Esophagus squamous epithelium (tissue), 5 donors: ENCODE measurements at places on chromosomes 12 and 14.

- DNase-seq = no peak
Measured at GRCh38 chr12:25263594-25263993, 12.9 kb upstream of the KRAS start.

DNA sequence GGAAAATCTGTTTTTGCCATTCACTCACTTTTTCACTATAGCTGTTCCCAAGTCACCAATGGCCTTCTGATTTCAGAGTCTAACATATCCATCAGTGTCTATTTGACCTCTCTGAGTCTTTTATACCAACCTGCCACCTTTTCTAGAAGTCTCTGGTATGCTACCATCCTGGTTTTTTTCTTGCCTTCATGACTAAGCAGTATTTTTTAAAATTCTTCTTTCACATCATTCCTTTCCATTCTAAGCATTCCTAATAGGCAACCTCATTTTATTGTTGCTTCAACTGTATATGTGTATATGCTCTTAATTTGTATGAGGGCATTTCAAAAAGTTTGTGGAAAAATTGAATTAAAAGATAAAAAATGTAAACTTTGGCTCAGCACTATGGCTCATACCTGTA is 5.0 kb downstream of the IRAK4 start:
- no peak for DNase-seq

DNA sequence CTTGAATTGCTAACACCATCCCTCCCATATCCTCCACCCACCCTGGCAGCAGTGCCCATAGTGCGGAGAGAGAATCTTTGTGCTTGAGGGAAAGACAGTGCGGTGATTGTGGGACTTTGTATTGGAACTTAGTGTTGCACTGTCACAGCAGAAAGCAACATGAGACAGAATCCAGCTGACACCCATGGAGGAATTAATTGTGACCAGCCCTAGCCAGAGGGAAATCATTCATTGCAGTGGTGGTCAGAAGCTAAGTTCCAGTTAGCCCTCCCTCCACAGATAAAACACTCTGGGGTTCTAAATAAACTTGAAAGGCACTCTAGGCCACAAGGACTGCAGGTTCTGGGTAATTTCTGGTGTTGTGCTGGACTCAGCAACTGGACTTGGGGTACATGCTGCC is 1002.6 kb downstream of the TMTC2 start:
- no peak for DNase-seq

DNA sequence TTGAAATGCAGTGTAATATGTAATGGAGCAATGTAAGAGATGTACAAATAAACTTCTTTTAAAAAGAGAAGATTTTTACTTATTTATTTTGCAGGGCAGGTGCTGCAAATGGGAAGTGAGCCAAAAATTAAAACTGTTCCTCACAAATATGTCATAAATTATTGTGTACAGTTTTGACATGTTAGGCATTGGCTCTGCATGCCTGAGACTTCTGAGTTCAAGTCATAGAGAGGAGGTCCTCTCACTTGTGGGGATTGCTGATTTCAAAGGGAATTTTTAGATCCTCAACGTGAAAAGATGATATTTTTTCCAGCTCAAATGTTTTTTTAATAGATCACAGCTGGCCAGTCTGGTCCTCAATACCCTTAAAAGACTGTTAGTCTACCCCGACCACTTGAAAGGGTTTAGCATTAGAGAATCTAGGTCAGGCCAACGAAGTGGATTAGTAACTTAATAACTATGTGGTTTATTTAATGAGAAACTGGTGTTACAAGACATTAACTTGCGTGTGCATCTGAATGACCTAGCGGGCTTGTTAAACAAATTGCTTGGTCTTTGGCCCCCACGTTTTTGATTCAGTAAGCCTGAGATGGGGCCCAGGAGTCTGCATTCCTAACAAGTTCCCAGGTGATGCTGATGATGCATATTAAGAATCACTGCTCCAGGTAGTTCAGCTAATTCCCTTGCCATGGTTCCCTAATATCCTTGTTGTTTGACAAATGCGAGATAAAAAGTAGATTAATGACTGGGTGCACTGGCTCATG is 30.9 kb upstream of the WDR89 start:
- DNase-seq = no peak

- DNase-seq = no peak
Measured at GRCh38 chr12:44389038-44389437, 487.1 kb downstream of the NELL2 start.

DNA sequence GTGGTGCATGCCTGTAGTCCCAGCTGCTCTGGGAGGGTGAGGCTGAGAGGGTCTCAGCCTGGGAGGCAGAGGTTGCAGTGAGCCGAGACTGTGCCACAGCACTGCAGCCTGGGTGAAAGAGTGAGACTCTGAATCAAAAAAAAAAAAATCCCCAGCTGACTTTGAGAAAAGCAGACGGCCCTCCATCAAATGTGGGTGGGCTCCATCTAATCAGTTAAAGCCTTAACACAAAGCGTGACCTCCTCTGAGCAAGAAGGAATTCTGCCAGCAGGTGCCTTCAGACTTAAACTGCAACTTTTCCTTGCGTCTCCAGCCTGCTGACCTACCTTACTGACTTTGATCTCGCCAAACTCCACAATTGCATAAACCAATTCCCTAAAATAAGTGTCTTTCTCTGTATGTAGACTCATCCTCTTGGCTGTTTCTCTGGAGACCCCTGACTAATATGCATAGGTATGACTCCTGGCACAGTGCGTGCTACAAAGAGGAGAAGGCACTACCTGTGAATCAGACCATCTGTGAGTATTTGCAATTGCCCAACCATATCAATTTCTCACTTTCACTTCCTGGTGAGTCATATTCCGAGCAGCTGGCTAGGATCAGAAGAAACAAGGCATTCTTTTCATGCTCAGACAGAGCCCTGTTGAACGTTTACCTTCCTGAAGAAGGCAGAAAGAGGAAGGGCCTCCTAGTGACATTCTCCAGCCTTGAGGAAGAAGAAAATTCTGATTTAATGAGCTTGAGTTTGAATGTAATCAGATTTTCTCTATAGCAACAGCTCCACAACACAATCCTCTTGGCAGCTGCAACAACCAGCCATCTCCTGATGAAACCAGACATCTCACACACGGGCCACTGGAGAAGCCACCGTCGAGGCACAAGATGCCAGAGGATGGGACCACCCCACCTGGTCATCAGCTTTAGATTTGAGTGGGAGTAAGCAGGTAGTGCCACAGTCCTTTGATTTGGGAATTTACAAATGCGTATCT is 54.3 kb downstream of the CLMN start:
- DNase-seq = no peak

DNA sequence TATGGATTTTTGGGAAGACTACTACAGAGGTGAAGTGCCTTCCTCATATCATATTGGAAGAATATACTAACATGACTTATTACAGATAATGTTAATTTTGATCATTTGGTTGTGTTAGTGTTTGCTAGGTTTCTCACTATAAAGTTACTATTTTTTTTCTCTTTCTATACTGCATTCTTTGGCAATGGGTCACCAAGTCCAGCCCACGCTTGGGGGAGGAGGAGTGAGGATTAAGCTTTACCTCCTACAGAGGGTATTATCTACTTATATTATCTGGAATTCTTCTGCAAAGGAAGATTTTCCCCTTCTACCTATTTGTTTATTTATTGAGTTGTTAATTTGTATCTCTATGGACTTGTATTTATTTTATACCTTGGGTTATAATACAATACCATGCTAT is 31.5 kb downstream of the SCN8A start:
- no peak for DNase-seq

GRCh38 chr12:93624595-93625294 is 52.3 kb downstream of the SOCS2 start:
- no peak for DNase-seq

DNA sequence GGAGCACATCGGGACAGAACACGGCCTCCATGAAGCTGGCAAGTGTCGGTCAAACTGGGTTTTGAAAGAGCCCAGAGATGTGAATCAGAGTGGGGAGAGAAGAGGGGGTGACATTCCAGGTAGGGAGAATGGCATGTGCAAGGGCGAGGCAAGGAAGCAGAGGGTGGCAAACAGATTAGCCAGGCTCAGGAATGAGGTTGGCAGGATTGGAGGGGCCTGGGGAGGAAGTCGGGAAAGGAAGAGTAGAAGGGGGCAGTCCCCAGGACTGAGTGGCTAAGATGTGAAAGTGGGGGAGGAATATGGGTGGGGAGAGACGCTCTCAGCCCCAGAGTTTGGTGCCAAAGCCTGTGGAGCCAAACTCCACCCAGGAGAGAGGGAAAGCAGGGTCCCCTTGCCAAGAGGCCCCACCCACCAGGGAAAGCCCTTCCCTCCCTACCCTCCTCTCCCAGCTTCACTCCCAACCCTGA is 5.5 kb upstream of the HDAC7 start:
- no peak for DNase-seq

DNA sequence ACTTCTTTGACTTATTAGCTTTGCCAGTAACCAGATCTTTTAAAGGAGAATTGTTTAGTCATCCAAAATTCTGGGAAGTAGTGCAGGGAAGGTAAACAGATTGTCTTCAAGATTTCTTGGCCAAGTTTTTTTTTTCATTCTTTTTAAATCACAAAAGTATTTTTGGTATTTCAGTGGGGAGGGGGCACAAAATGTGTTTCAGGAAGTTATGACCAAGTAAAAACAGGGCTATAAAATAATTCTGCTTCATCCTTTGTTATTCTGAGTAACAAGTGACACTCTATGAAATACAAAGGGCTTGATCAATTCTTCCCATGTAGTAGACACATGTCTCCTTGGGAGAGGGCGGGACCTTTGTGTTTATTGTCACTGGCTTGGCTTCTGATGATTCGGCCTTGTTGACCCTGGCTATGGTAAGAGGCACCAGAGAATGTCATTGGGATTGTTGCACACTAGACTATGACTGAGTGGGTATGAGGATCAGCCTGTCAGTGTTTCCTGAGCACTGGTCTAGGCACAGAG is 55.4 kb downstream of the SUSD6 start:
- no peak for DNase-seq

- DNase-seq = no peak
Measured at GRCh38 chr14:99189201-99189801, 82.7 kb downstream of the BCL11B start.

DNA sequence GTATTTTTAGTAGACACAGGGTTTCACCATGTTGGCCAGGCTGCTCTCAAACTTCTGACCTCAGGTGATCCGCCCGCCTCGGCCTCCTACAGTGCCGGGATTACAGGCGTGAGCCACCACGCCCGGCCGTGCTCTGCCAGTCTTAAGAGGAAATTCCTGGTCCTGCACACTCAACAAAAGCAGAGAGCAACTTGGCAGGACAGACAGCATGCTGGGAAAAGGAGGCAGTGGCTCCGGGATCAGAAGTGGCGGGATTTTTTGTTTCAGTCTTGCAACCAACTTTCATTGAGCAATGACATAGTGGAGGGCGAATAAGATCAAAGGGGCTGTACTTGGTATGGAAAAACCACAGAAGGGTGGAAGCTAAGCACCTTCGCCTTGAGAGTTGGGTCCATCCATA is 2.1 kb downstream of the CKAP4 start:
- no peak for DNase-seq

- no peak for DNase-seq
Measured at GRCh38 chr12:23455283-23455682, 494.2 kb downstream of the SOX5 start.

DNA sequence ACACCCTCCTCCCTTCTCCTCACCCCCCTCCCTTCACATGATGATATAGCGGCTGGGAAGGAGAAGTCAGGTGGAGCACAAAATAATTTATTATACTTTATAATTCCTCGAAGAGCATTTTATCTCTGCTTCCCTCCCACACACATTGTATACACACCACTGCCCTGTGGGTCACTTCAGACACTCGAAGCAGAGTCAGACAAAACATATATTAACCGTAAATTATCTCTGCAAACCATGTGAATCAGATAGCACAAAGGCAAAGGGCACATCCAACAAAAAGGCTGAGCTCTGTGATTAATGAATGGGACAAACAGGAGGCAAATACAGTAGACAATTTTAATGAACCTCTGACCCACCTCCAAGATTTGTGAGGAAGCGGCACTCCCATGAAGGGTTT is 450.7 kb downstream of the GALC start:
- DNase-seq = no peak

GRCh38 chr12:30782316-30783173 is 27.8 kb upstream of the CAPRIN2 start:
- DNase-seq = no peak

DNA sequence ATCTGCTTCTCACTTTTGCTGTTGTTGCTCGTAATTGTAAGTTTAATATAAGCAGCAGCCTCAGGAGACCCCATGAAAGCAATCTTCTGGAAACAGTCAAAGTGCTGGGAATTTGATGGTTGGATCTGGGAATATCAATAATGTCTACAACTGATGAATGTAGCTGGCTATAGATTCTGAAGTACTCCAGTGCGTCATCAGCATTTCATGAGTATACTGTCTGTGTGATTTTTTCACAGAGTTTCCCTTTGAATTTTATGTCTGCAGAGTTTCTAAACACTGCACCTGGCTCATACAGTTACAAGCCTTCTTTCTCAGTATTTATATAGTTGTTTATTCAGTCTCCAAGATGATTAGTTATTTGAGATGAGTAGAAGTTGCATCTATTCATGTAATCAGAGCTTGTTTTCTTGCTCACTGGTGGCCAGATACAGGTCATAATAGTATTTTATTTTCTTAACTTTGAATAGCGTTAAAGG is 222.3 kb downstream of the RAD51B start:
- DNase-seq = no peak

GRCh38 chr12:130162745-130163460 is 639 bp downstream of the FZD10 start:
- no peak for DNase-seq

DNA sequence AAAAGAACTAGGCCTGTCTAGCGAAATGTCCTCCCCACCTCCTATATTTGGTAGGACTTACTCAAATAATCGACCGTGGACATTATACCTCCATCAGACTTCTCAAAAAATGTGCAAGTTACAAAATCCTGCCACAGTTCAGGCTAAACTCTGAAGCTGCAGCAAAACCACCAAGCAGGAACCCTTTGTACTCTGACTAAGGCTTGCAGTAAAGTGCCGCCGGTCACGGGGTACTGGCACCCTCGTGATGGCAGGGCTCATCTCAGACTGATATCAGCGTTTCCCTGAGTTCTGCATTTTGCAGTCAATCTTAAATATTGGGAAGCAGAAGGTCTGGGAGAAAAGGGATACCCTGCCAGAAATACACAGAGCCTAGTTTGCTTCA is 17.1 kb downstream of the SLC11A2 start:
- DNase-seq = no peak

- no peak for DNase-seq
Measured at GRCh38 chr12:93857279-93857938, 180.2 kb downstream of the CRADD start.

GRCh38 chr14:39372656-39373055 is 59.6 kb downstream of the FBXO33 start:
- DNase-seq = no peak

- no peak for DNase-seq
Measured at GRCh38 chr14:46573498-46573897, 78.1 kb downstream of the RPL10L start.

- no peak for DNase-seq
Measured at GRCh38 chr14:54782751-54783659, 119.6 kb downstream of the GCH1 start.

GRCh38 chr12:108182096-108182495 is 53.0 kb downstream of the WSCD2 start:
- DNase-seq = no peak

GRCh38 chr12:50276912-50277671 is 6.2 kb downstream of the LIMA1 start:
- DNase-seq = no peak
